IPS-NIHi11 (cell line): ENCODE measurements at places on chromosomes 7 and 10.

- DNase-seq = no peak
These were observed 150.0 kb upstream of the PRR15 start for GRCh38 chr7:29413626-29414136.

DNA sequence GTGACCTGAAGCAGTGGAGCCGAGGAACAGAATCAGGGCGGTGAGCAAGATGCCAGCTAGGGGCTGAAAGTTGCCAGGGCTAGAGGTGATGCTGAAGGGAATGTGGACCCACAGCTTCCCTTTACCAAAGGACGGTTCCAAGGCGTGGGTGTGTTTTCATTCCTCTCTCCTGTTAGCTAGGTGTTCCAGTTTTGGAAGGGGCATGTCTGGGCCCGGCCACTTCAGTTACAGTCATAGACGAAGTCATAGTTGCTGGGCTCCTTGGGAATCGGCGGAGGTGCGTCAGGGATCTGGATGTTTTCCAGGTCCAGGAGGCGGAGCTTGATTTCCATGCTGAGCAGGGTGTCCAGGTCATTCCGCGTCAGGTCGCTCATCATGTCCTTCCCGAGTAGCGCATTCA, 131.0 kb upstream of the AOAH start:
- DNase-seq = no peak

GRCh38 chr10:93503075-93503474, 6.7 kb downstream of the CEP55 start:
- no peak for DNase-seq

- no peak for DNase-seq
These were observed 9.3 kb downstream of the KCNH2 start for GRCh38 chr7:150968734-150969372.

DNA sequence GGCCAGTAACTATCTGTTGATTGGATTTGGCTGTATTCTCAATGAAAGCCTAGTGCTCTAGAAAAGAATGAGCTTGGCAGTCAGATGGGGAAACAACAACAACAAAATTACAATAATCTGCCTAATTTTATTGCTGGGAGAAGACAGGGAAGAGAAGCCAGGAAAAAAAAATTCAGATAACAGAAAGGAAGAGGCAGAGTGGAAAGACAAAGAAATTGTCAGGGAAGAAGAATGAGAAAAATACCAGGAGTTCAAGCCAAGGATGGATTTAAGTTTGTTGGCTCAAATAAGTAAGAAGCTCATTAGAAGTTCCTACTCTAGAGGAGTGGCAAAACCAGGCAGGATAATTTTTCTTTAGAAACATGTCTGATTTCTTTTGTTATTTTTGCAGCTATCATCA, 45.9 kb upstream of the PRKG1 start:
- no peak for DNase-seq

DNA sequence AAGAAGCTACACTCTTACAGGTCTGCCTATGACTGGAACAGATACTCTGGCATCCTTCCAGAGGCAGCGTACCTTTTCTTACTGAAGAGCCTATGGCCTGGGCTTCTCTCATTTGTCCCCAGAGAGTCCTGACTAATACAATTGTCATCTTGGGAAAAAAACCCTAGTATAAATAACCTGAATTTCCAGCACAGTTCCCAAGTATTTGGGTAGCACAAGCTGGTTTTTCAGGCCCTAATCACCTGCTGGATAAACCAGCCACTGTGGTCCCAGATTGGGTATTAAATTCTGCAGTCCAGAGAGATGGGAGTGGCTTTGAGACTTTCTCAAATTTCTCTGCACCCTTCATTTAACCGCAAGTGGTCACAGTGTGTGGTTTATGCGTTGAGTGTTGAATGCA, 186.8 kb upstream of the NEBL start:
- no peak for DNase-seq

DNA sequence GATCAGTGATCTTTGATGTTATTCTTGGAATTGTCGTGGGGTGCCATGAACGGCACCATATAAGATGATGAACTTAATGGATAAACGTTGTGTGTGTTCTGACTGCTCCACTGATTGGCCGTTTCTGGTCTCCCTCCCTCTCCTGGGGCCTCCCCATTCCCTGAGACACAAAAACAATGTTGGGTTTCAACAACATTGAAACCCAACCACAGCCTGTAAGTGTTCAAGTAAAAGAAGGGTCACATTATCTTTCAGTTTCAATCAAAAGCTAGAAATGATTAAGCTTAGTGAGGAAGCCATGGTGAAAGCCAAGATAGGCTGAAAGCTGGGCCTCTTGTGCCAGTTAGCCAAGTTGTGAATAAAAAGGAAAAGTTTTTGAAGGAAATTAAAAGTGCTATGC, 19.5 kb downstream of the EN2 start:
- DNase-seq = no peak

- no peak for DNase-seq
These were observed 231.8 kb upstream of the DKK1 start for GRCh38 chr10:52082307-52082706.

GRCh38 chr10:104340111-104340526, 1.9 kb upstream of the ITPRIP start:
- no peak for DNase-seq

GRCh38 chr10:74753442-74754211, 72.8 kb upstream of the KAT6B start:
- peak; percentile 46 for DNase-seq

GRCh38 chr7:111833466-111833865, 271.2 kb upstream of the IMMP2L start:
- no peak for DNase-seq

GRCh38 chr10:126476246-126476645, 88.0 kb upstream of the ADAM12 start:
- DNase-seq = no peak
